ENCODE measurements at places on chromosomes 1 and 21.

GRCh38 chr1:164511001-164511705 lies 47.8 kb upstream of the PBX1 start:
- no peak for DNase-seq

DNA sequence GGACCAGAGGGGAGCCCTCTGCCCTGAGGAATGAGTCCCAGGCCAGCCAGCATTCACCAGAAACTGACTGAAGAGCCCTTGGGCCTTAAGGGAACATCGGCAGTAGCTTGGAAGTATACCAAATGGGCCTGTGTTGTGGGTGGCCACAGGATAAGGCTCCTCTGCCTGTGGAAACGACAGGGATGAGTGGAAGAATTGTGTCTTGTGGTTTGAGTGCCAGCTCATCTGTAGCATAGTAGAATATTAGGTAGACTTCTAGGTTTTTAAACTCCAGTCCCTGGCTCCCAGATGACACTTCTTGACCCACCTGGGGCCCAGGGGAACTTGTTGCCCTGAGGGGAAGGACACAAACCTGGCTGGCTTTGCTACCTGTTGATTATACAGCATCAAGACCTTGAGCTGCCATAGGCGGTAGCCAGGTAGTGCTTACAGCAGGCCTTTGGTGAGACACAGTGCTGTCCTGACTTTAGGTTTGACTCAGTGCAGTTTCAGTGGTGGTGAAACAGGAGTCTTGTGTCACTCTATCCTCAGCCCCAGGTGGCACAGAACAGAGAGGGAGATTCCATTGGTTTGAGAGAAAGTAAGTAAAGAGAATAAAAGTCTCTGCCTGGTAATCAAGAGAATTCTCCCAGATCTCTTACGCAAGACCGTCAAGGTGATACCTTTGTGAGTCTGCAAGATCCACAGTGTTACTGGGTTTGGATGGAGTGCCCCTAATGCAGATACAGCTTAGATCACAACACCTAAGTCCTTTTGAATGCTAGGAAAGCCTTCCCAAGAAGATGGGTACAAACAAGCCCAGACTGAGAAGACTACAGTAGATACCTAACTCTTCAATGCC lies 50.2 kb downstream of the RABGAP1L start:
- DNase-seq = no peak

- peak; percentile 40 for DNase-seq
Observed at GRCh38 chr1:224211206-224211962, 28.3 kb downstream of the DEGS1 start.

- no peak for DNase-seq
Observed at GRCh38 chr1:231971397-231972110, 345.0 kb downstream of the DISC1 start.

DNA sequence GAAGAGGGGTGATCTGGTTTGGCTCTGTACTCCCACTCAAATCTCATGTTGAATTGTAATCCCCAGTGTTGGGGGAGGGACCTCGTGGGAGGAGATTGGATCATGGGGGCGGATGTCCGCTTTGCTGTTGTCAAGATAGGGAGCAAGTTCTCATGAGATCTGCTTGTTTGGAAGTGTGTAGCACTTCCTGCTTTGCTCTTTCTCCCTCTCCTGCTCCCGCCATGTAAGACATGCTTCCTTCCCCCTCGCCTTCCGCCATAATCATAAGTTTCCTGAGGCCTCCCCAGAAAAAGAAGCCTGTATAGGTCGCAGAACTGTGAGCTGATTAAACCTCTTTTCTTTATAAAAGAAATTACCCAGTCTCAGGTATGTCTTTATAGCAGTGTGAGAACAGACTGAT lies 27.9 kb downstream of the MYOM3 start:
- no peak for DNase-seq

DNA sequence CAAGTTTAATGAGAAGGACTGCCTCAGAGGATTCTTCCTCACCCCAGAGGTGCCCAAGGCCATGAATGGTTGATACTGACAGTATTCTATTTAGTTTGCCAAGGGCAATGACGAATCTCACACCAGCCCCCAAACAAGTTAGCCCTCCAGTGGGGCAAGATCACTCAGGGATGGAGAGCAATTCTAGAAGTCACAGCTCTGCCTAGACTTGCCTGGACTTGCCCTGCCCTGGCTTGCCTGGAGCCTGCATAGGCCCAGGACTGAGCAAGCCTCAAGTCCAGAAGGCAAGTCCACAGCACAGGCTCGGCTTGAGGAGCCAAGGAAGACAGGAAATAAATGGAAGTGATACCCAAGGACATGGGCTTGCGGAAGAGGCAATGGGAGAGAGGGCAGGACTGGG lies 39.5 kb upstream of the RGS16 start:
- no peak for DNase-seq

- DNase-seq = no peak
Observed at GRCh38 chr1:226870401-226871279, at the start of gene PSEN2. Gene PSEN2, plus strand, starts transcription at chr1:226870616. Its CDS starts 11,292 bp downstream, at chr1:226881908.

DNA sequence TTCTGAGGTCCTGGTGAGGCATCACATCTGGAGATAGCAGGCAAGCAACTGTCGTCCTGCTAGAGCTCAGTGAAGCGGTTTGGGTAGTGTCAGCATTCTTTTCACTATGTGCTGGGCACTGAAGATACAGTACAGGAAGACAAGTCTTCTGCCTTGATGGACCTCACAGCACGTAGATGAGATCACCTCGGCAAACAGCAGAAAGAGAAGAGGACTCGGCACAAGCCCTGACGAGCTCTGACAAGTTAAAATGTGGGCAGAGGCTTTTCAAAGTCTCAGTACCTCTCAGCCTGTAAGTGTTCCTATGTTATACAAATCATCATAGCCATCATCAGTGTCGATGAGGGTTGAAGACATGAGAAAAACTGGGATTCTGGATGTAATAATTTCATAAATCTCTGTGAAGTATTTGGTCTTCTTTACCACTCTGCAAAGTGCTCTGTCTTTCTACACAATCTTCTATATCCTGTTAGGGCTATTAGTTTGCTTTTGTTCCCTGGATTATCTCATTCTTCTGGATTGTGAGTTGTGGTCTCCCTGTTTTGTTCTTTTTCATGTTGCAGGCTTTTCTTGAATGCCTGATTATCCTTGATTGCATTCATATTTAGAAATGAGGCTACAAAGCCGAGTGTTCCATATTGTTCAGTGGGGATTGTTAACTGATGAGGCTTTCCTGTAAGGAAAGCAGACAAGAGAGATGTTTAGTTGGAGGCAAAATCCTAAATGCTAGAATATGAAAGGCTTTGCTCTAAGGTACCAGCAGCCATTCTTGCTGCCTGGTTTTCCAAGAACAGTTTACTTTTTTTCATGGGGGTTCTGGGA lies 24.2 kb downstream of the MAEL start:
- no peak for DNase-seq

GRCh38 chr1:155379631-155380090 lies 59.0 kb downstream of the RUSC1 start:
- peak; percentile 67 for DNase-seq

DNA sequence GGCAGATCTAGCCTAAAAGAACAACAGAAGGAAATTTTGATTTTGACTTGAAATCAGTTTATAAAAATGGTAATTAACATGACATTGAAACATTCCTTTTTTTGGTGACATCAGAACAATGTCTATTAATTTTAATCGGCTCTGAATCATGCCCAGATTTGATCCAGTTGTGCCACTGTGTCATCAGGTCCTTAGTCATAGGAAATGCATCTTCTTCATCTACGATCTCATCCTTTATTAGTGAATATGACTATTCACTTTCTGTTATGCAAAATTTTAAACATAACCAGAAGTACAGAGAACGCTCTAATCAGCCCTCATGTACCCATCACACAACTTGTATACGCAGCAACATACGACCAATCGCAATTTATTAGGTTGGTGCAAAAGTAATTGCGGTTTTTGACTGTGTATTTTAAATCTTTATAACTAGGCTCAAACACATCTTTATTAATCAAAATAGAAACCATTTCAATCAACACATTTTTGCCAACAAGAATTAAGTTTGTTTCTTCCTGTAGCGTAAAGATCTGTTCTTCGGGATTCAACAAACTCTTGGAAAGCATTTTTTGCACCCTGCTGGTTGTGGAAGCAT lies 40.3 kb upstream of the TLR5 start:
- no peak for DNase-seq

DNA sequence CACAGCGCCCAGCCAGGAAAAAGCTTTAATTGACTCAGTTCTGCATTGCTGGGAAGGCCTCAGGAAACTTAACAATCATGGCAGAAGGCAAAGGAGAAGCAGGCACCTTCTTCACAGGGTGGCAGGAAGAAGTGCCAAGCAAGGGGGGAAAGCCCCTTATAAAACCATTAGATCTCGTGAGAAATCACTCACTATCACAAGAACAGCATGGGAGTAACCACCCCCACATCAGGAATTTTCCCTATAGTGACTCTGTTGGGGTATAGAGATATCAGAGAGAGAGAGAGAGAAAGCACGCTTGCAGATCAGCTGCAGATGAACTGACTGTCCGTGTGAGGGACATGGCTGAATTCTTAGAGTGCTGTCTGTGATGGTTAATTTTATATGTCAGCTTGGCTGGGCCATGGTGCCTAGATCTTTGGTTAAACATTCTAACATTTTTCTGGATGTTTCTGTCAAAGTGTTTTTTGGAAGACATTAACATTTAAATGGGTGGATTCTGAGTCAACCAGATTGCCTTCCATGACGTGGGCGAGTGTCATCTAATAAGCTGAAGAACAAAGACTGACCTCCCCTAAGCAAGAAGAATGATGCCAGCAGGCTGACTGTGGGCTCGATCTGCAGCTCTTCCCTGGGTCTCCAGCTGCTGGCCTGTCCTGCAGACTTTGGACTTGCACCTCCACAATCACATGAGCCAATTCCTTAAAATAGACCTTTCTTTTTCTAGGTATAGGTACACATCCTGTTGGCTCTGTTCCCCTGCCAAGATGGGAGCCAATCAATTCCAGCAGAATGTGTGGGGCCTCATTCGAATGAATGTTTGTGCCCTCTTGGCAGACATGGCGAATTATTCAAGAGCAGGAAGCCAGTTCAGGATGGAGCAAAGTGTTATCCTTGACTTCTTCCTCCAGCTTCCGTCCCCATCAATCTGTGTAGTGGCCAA lies 21.4 kb upstream of the CPT2 start:
- DNase-seq = no peak

GRCh38 chr1:84582802-84583587 lies 8.8 kb upstream of the CTBS start:
- DNase-seq = no peak

DNA sequence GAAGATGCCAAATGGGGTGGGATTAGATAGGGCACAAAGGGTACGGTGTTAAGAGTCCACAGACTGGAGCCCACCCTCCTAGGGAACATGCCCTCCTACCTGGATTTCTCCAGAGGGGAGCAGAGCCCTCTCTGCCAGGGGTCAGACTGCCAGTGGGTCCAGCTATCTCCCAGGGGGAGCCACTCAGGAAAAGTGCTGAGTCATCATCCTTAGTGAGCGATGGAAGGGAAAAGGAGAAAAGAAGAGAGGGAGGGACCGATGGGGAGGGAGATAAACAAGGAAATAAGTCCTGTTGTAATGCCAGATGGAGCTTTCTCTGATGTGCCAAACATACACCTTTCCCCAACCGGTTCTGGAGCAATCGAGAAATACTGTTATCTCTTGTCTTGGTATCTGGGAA lies 30.4 kb upstream of the CYP4B1 start:
- no peak for DNase-seq

- DNase-seq = no peak
Observed at GRCh38 chr1:236147521-236148469, 5.5 kb downstream of the GPR137B start.

DNA sequence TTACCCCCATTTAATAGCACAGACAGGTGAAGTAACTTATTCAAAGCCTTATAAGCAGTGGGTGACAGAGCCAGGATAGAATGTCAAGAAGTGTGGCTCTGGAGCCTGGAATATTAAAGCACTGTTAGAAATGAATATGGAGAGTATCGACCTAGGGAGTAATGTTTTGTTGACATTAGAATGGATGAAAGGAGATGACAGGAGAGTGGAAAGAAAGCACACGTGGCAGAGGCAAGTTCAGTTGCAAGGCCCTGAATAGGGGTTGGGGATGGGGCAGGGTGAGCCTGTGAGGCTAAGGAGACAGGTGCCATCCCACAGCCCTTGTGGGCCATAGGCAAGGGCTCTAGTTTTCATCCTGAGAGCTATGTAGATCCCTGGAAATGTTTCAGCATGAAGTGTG lies 125.5 kb upstream of the PLXNA2 start:
- no peak for DNase-seq

DNA sequence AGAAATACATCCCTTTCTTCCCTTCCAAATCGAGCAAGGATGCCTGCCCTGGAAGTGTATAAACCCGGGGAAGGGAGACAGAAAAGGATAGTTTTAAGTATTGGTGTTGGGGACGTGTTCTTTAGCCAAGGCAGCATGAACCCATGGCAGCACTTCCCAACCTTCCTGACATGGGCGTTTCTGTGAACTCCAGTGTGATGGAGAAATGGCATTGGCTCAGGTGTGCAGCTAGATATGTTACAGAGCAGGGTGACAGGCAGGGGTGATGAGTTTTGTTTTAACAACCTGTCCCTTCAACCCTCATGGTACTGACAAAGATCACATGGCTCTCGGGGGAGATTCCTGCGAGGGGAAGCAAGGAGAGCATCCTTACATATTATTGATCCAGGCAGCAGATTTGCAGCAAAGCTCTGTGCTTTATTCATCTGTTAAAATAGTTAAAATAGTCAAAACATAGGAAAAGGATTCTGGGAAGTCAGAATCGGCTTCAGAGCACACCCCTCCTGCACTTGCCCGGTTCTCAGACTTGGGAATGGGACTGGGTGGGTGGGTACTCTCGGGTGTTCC lies 4.0 kb downstream of the MX1 start:
- no peak for DNase-seq

- no peak for DNase-seq
Observed at GRCh38 chr1:240705579-240705978, 93.6 kb upstream of the GREM2 start.

- no peak for DNase-seq
Observed at GRCh38 chr1:29275435-29275834, 39.1 kb downstream of the PTPRU start.

DNA sequence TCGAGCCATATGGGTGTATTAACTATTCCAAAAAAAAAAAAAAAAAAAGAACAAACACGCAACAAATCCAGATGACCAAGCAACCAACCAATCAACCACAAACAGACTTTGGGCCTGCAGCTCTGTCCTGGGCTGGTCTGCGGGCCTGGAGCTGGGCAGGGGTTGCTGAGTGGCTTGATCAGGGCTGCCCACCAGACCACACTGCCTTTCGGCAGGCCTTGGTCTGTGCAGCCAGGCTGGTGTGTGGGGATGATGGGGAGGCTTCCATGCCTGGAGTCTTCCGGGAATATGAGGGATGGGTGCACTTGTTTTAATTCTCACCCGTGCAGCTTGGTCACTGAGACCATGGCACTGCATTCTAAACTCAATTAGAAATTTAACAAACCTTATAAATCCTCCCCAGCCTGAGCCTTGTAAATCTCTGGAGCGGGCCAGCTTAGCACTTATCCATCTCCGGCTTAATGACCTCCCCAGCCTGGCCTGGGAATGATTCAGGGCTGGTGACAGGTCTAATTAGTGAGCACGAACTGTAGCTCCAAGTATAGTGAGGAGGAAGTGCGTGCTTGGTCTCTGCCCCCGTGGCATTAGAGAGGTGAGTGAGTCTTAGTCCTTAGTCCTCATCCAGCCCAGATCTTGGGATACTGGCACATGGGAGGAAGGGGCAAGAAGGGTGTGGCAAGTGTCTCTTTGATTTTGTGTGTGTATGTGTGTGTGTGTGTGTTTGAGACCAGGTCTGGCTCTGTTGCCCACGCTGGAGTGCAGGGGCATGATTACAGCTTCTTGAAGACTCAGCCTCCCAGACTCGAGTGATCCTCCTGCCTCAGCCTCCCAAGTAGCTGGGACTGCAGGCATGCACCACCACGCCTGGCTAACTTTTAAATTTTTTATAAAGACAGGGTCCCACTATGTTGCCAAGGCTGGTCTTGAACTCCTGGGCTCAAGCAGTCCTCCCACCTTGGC lies 74.6 kb upstream of the CSF3R start:
- DNase-seq = no peak

- no peak for DNase-seq
Observed at GRCh38 chr1:52141513-52142219, at the start of gene ZFYVE9. Gene ZFYVE9, plus strand, starts transcription at chr1:52142089. Its CDS starts 91,118 bp downstream, at chr1:52233207.
